ENCODE measurements at places on chromosomes 3 and 15. TPM values are rescaled to one million over a fixed set of nuclear protein-coding genes. Genes with fewer than 3 reads are reported as not detected.

The KNL1 gene
- total RNA-seq: 7.6 TPM

The RPL39L gene
- 14.9 TPM for total RNA-seq

The ALDH1A2 gene
- total RNA-seq: 38.3 TPM

The TTLL13 gene
- 0.58 TPM for total RNA-seq

The SNRK gene
- 23.6 TPM for total RNA-seq

The HIGD2B gene
- total RNA-seq: not detected

- H3K27me3 ChIP-seq: no peaks in the 10 kb centered on the region
- no peak overlapping the region for H3K27ac ChIP-seq
- no peaks in the 10 kb centered on the region for H3K36me3 ChIP-seq
- no peaks in the 10 kb centered on the region for H3K4me1 ChIP-seq
These were observed 14.0 kb downstream of the DNAH12 start for GRCh38 chr3:57530071-57530608.

DNA sequence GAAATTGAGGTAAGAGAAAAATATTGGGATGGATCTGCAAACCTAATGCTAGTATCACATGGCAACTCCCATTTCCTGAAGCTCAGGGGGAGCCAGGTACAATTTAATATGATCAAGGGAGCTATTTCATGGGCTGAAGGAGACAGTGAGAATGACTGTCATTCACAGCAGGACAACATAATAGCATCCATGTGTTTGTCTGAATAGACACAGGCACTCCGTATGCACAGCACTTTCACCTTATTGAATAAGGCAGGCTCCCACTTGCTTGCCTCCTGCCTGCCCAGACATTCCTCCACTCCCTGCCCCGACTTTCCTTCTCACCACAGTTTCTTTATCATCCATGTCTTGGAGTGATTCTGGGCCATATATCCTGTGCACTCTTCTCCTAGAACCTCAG is 156.6 kb upstream of the SLC24A5 start:
- no peak for DNase-seq
- H3K27me3 ChIP-seq: peaks cover 2% of the 10 kb centered on the region
- H3K4me1 ChIP-seq: peaks cover 14% of the 10 kb centered on the region
- H3K27ac ChIP-seq: no peak overlapping the region

- H3K27me3 ChIP-seq: peaks cover 100% of the 10 kb centered on the region
- peak overlapping the region; percentile 76 for H3K4me3 ChIP-seq
These were observed 74.0 kb upstream of the POLG start for GRCh38 chr15:89408372-89409183.

- H3K27me3 ChIP-seq: peaks cover 4% of the 10 kb centered on the region
- peaks cover 5% of the 10 kb centered on the region for H3K36me3 ChIP-seq
- no peak for DNase-seq
- H3K27ac ChIP-seq: no peak overlapping the region
- H3K4me3 ChIP-seq: no peak overlapping the region
These were observed 9.7 kb downstream of the STOML1 start for GRCh38 chr15:73982222-73982962.

DNA sequence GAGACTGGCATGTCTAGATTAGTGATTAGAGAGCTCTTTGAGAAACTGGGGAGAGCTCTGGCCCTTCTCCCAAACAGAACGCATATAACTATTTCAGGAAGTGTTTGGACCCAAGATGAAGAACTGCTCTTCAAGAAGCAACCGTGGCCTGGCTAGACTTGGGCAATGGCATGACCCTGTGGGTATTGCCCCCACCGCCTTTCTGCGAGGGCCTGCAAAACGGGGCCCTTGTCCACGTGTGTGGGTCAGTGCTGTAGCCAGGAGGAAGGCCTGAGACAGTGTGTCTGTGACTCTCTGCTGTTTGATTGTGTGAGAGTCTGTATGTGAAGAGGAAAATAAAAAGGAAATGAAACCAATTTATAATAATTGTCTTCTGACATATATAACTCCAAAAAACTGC is 42.5 kb downstream of the EEFSEC start:
- peak; percentile 50 for DNase-seq
- H3K27me3 ChIP-seq: no peaks in the 10 kb centered on the region
- H3K36me3 ChIP-seq: peaks cover 3% of the 10 kb centered on the region
- peaks cover 36% of the 10 kb centered on the region for H3K4me1 ChIP-seq

DNA sequence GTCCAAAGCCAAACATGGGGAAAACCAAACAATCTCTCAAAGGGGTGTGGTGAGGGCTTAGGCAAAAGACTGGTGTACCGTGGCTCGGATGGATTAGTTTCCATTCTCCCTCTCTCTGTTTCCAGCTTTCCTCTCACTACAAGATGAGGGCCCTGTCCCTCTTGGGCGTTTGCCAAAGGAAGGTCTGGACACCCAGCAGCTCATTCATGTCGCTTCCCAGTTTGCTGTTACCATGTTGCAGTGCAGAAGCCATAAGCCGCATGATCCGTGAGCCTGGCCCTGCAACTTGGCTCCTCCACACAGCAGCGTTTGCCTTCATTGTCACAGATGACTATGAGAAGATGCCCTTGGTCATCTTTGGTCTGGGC is 92.2 kb downstream of the APBA2 start:
- peaks cover 13% of the 10 kb centered on the region for H3K4me1 ChIP-seq
- no peaks in the 10 kb centered on the region for H3K27me3 ChIP-seq
- no peaks in the 10 kb centered on the region for H3K36me3 ChIP-seq

GRCh38 chr3:42148086-42148848 is 57.1 kb downstream of the TRAK1 start:
- DNase-seq: peak; percentile 10
- no peaks in the 10 kb centered on the region for H3K36me3 ChIP-seq
- no peak overlapping the region for H3K4me3 ChIP-seq
- H3K27ac ChIP-seq: no peak overlapping the region

All from type B pancreatic cell (in vitro differentiated cells).